Stimulated activated CD4-positive, alpha-beta T cell treated with anti-CD3 and anti-CD28 coated beads, Interleukin-4, amount 100 ng/mL, for 24 hours (primary cell): ENCODE measurements at places on chromosomes 7 and 10.

GRCh38 chr7:93117852-93118530, at the start of gene SAMD9:
Gene SAMD9, minus strand, starts transcription at chr7:93117979. Its CDS starts 11,882 bp downstream, at chr7:93106097.
- DNase-seq = peak; percentile 64

DNA sequence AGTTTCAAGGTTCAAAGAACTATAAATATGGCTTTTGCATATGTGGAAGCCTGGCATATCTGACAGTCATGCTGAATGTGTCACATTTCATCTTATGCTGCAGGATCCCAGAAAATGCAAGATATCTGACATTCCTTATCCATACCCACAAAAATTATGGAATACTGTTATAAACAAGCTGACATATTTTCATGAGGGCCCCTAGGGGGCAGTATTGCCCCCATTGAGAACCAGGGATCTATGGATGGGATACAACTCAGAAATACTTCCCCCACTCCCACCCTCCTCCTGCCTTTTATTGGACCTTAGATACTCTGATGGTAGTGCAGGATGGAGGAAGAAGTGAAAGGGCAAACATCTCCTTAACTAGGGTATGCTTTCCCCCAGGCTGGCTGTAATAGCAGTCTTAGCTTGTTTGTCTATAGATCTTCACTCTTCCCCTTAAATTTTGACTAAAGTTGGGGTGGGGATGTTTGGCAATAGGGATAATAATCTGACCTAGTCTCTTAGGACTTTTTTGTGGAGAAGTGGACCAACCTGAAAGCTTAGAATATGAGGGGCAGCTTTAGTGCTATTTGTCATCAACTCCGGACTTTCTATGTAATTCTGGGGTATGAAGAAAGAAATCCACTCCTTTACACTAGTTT, 3.5 kb upstream of the GNGT1 start:
- no peak for DNase-seq

GRCh38 chr7:38189231-38189938, 11.3 kb downstream of the STARD3NL start:
- DNase-seq = no peak

GRCh38 chr10:46052791-46053375, 6.8 kb upstream of the MSMB start:
- no peak for DNase-seq

- no peak for DNase-seq
Observed at GRCh38 chr7:106421181-106421762, 136.5 kb upstream of the NAMPT start.
